ENCODE measurements at places on chromosomes 11 and 22.
A peak's percentile ranks its signal among the peaks of the same experiment; 100 is the strongest.

GRCh38 chr11:62656796-62657429 is 3.8 kb upstream of the INTS5 start:
- no peak for DNase-seq

GRCh38 chr11:108871867-108872266 is 207.0 kb downstream of the DDX10 start:
- DNase-seq = no peak

DNA sequence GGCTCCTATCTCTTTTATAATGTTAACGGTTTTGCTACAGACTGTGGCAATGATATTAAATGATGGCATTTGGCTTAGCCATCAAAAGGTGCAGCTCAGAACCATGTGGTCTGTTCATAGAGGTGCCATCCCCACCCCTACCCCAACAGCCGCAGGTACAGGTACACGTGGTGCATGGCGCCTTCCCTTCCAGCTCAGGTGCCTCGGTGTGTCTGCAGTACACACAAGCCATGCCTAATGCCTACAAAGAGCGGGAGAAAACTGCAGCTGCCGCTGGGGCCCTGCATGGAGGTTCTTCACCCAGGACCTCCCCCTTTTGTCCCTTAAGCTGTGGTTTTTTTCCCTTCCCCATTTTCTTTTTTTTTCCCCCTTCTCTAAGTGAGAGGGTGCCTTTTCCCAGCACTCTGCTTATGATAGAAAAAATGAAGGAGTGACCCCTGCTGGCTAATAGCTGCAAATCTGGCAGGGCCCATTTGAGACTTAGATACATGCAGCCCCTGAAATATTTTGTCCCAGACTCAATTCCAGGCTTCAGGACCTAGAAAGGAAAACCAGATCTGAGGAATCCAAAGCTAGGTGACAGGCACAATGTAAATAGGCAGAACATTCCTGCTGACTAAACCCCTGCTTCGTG is 6.5 kb downstream of the OR52M1 start:
- no peak for DNase-seq

- DNase-seq = no peak
These were observed 1423.9 kb downstream of the BRD1 start for GRCh38 chr22:48403521-48404403.

DNA sequence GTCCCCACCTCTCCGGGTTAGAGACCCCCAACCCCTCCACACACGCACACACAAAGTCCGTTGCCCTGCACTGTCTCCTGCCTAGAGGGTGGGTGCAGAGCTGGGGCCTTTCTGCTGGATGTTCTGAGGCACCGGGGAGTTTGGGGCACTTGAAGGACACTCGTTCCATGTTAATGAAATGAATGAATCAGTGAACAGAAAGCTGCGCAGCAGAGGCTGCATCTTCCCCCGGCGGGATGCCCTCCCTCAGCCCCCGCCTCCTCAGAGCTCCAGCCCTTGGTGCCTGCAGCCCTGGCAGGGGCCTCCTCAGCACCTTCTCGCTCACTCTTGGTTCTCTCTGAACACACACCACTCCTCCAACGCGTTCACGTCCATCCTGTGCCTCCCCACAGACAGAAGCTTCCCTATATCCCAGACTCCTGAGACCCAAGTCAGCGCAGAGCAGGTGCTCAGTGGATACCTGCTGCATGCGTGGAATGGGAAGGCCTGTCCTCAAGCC is 611.9 kb downstream of the TBC1D22A start:
- DNase-seq = no peak

GRCh38 chr11:3037040-3037944 is 19.9 kb downstream of the CARS1 start:
- DNase-seq = peak; percentile 19

DNA sequence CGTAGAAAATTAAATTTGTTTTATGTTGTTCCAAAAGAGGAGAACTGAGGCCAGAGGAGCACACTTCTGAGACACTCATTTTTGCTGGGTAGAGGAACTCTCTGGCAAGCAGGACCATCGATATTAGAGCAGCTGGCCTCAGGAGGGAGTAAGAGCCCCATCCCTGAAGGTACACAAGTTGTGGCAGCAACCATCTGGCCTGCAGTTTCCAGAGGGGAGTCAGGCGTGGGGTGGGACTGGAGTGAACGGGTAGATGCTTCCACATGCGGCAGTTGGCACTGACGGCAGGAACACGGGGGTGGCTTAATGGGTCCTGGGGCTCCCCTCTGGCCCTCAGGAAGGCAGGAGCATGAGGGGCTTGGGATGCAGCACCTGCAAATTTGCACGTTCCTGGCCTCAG is 13.2 kb upstream of the SSTR3 start:
- no peak for DNase-seq

GRCh38 chr11:111298413-111299100 is at the start of gene POU2AF3:
Gene POU2AF3, plus strand, starts transcription at chr11:111298546. Its CDS starts 36 bp downstream, at chr11:111298582.
- no peak for DNase-seq

DNA sequence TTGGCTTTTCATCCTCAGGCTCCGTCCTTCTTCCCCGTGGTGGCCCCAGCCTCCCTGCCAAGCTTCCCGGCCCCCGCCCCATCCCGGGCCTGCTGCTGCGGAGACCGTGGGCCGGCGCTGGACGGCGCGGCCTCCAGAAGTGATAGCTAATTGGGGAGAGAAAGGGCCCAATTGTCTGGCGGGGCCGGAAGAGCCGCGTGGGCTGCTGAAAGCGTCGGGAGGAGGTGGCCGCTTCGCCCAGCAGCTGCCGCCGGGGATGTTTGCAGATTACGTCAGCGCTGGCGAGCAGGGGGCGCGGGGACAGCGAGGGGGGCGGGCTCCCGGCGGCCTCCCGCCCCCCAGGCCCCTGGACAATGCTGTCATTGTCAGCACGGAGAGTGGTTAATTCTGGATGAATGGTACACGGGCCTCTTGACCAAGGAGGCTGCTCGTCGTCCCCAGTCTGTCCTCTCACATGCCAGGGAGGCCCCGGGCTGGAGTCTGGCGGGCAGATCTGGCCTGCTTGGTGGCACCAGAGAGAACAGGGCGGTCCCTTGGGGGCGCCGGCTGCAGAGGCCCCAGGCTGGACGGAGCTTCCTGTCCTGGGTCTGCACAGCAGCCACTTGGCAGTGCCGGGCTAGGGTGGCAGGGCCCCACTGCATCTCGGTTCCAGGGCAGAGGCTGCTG is 1.6 kb downstream of the SMIM38 start:
- peak; percentile 11 for DNase-seq

- no peak for DNase-seq
These were observed 17.9 kb upstream of the ZC3H12C start for GRCh38 chr11:110075105-110075846.

Measured in NCI-H774 (cell line).